ENCODE measurements at places on chromosomes 2 and 18.
A peak's percentile ranks its signal among the peaks of the same experiment; 100 is the strongest.

DNA sequence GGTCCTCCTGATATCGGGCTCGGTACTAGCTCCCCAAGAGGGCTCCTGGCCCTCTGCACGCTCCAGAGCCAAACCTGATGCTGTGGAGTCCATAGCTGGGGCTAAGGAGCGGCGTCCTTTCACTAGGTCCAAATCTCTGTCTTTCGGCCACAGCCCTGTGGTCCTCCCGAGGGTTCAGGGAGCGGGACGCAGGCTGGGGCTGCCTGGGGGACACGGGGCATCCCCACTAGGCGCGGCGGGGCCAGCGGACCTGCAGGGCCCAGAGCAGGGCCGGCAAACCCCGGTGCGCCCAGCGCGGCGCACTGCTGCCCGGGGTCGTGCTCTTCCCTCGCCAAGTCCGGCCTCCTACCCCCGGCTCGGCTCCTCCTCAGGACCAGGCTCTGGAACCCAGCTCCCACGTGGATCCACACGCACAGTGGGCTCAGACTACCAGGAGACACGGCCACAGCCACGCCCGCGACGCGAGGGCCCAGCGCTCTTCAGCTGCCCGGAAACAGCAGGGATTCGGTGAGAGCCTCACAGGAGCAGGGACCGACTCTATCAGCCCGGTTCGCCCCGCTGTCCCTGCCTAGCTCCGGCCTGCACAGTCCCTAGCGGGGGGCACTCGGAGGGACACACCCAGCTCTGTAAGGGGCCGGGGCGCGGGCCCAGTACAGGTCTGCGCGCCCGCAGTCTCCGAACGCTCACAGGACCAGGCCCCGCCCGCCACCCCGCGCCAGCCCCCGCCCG, 593 bp downstream of the ZNF514 start:
- DNase-seq: peak; percentile 30

GRCh38 chr2:232322560-232323327, 55.8 kb upstream of the ALPP start:
- DNase-seq: no peak

DNA sequence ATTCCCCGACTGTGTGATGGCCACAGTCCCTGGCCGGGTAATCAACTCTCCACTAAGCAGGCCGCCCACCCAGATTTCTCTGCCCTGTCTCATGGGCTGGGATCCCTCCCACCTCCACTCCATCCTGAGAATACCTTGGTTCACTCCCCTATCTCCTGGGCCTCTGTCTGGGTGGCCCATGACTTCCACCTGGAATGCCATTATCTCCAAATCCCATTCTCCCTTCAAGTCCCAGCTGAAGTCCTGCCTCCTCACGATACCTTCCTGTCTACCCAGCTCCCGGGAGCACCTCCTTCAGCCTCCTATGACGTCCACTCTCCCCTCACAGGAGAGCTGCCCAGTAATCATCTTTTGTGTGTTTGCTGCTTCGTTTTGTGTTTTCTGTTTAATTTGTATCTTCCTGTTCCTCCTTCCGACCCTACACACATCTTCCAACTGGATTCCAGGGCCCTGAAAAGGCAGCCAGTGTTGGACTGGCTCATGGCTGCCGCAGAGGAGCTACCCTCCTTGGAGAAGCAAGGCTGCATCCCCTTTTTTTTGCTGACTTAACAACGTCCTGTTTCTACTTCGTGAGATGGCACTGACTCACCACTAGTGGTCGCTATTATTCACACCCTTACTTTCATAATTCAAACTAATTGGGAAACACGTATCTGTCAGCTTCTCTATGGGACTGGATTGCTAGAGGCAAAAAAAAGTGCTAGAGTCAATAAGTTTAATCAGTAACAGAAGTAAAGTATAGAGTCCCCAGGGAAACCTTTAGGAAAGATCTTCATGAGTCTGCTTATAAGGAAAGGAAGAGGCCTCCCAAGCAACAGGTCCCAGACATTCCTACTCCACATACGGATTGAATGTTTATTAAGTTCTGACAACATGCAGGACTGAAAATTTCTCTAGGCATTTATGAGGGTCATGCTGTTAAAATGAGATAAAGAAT, 171.9 kb upstream of the GATA6 start:
- DNase-seq: no peak

DNA sequence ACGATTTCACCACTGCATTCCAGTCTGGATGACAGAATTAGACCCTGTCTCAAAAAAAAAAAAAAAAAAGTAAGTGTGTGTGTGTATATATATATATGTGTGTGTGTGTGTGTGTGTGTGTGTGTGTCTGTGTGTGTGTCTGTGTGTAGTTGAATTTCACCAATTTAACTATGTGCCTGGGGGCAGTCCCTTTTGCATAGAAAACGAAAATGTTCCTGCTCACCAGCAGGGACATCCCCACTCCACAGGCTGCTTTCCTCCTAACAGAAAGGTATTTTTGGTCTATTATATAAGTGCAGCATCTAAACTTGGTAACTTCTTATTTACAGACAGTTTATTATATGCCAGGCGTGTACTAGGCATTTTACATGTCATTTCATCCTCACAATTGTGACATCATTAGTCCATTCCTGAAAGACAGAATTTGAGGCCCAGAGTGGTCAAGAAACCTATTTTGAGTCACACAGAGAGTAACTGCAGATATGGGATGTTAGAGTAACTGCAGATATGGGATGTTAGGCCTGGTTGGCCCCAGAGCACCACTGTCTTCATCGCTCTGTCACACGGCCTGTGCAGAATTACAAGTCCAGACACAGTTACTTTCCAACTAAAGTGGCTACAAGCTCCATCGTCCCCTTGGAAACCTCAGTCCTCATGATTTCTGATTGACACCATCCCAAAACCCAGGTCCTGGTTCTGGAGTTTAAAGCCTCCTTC, 9.3 kb upstream of the TTL start:
- DNase-seq: no peak

DNA sequence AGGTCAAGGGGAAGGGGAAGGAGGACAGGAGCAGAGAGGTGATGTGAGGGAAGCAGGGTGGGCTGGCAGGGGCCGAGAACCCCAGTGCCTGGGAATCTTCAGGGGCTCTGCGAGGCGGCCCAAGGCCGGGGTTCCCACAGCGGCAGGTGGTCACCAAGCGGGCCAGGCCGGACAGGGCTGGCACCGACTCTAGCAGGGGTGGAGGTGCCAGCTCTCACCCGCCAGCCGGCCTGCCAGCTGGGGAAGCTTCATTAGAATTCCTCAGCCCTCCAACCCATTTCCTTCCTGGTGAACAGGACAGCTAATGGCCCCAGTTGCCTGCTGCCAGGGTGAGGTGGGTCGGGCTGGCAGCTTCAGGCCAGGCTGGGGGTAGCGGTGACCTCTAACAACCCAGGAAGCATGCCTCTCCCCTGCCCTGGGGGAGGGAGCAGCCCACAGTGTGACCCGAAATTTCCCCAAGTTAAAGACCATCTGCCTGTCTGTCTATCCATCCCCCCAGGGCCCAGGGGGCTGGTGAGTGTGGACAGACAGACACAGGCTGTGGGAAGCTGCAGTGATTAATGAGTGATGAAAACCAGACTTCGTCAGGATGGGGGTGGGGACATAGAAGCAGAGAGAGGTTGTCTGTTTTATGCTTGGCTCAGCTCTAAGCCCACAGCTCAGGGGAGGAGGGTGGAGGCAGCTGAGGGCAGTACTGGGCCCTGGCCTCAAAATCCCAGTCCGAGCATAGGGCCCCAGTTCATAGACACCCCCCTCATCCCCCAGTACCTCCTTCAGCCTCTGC, 144.1 kb downstream of the ZFP36L2 start:
- DNase-seq: no peak

DNA sequence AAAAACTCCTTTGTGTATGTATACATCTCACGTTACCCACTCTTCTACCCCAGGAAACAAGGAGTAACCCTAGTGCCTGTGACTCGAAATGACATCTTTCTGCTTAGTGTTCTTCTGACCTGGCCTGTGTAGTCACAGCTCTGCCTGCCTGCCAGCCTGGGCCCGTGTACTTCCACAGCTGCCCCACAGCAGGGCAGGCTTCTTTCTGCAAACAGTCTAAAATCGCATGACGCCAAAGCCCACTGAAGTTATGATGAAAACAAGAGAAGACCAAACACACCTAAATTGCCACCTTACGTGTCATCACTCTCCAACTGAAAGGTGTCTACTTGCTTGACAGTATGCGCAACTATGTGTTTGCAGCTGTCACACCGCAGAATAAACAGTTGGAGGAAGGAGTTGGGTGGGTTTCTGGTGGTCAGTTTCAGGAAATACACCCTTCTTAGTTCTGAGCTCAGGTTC, 1.5 kb downstream of the GAREM1 start:
- DNase-seq: no peak

Data from activated CD4-positive, alpha-beta T cell treated with anti-CD3 and anti-CD28 coated beads, Interleukin-2, amount 50 U/mL, for 48 hours (primary cell).